ENCODE measurements at places on chromosomes 6 and 20.

GRCh38 chr6:108710551-108710950 lies 137.7 kb upstream of the ARMC2 start:
- peaks cover 2% of the 10 kb centered on the region for H3K4me1 ChIP-seq
- no peaks in the 10 kb centered on the region for H3K27me3 ChIP-seq
- no peaks in the 10 kb centered on the region for H3K36me3 ChIP-seq

DNA sequence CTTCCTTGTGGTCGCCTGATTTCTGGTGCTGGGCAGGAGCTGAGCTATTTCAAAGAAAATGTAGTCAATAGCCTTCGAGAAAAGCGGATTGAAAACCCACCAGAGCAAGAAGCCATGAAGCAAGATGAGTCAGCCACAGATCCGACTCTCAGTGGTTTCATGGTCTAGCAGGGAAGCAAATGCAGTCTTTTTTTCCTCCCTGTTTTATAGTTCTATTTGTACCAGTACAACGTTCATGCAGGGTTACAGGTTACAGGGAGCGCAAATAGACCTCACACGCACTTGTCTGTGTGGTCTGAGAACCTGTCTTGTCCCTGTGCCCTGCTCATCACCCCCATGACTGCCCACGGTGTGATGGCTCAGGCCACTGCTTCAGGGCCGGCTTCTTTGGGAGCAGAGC lies 309.8 kb upstream of the SUPT3H start:
- no peak overlapping the region for H3K4me3 ChIP-seq
- H3K4me1 ChIP-seq: peaks cover 12% of the 10 kb centered on the region
- no peaks in the 10 kb centered on the region for H3K36me3 ChIP-seq

DNA sequence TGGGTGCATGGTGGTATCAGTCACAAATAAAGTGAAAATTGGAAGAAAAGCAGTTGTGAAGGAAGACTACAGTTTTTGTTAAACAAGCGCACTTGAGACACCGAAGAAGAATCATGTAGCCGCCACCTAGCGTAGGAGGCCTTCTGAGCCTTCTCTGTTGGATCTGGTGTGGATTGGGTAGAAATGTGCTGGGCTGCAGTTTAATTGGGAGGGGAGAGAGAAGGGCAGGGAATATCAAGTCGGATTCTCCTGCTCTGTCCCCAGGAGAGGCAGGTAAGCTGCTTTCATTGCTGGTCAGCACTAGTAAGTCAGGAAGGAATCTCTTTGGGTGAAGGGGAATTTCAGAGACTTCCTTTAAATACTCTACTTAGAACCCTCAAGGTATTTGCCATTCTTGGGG lies 1.2 kb upstream of the FABP7 start:
- H3K27me3 ChIP-seq: no peaks in the 10 kb centered on the region
- no peaks in the 10 kb centered on the region for H3K36me3 ChIP-seq
- no peak overlapping the region for H3K4me3 ChIP-seq
- DNase-seq: no peak
- peaks cover under 1% of the 10 kb centered on the region for H3K4me1 ChIP-seq

GRCh38 chr20:24146231-24146634 lies 157.7 kb upstream of the GGTLC1 start:
- H3K4me1 ChIP-seq: peaks cover 13% of the 10 kb centered on the region
- no peak overlapping the region for H3K27ac ChIP-seq
- no peaks in the 10 kb centered on the region for H3K27me3 ChIP-seq
- DNase-seq: no peak

- peaks cover 7% of the 10 kb centered on the region for H3K4me1 ChIP-seq
- no peak overlapping the region for H3K4me3 ChIP-seq
- H3K27ac ChIP-seq: no peak overlapping the region
- no peaks in the 10 kb centered on the region for H3K36me3 ChIP-seq
Observed at GRCh38 chr6:33857093-33857931, 53.5 kb upstream of the MLN start.

- no peak overlapping the region for H3K27ac ChIP-seq
- no peak for DNase-seq
- H3K27me3 ChIP-seq: no peaks in the 10 kb centered on the region
- no peaks in the 10 kb centered on the region for H3K36me3 ChIP-seq
Observed at GRCh38 chr6:154345811-154346210, 10.8 kb downstream of the IPCEF1 start.

DNA sequence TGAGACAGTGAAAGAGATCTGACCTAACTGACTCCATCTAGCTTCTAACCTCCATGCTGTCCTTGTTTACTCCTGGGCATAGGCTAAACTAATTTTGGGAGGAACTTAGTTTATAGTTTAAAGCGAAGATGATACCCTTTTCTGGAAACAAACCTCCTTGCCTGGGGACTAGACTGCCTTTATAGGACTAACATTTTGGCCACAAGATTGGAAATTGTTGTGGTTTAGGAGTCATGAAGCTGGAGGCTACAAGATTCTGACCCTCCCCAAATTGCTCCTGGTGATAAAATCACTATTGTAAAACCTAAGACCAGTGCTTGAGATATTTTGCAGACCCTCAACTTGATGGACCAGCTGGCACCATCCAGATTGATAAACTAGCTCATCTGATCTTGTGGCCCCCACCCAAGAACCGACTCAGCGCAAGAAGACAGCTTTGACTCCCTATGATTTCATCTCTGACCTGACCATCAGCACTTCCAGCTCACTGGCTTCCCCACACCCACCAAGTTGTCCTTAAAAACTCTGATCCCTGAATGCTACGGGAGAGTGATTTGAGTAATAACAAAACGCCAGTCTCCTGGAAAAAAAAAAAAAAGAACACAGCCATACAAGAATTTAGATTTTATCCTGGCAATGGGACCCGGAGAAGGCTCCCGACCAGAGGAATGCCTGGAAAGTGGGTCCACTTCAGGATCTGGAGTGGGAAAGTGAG lies 63.0 kb downstream of the ABHD12 start:
- H3K36me3 ChIP-seq: no peaks in the 10 kb centered on the region
- no peaks in the 10 kb centered on the region for H3K27me3 ChIP-seq
- no peak for DNase-seq
- no peak overlapping the region for H3K27ac ChIP-seq
- H3K4me1 ChIP-seq: no peaks in the 10 kb centered on the region
- H3K4me3 ChIP-seq: no peak overlapping the region

DNA sequence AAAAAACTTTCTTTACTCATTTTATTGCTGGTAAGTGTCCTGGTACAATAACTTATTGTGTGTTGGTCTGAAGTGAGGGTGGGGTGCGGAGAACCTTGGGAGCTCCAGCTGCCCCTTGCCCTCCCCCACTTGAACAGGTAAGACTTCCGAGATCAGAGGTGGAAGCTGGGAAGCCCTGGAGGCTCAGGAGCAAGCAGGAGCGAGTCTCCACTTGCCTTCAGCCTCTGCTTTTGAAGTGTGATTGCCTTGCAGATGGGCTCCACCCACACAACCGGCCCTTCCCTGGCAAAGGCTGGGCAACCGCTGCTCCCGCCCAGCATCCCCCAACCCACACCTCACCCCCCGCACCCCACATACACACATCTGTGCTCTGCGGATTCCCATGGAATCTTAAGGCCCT lies 179.6 kb downstream of the TFAP2C start:
- H3K27me3 ChIP-seq: no peaks in the 10 kb centered on the region
- no peak for DNase-seq
- H3K27ac ChIP-seq: peak overlapping the region; percentile 80
- peak overlapping the region; percentile 38 for H3K4me3 ChIP-seq
- H3K4me1 ChIP-seq: peaks cover 49% of the 10 kb centered on the region
- no peaks in the 10 kb centered on the region for H3K36me3 ChIP-seq

GRCh38 chr6:100479179-100480035 lies 14.7 kb upstream of the SIM1 start:
- H3K27me3 ChIP-seq: peaks cover 9% of the 10 kb centered on the region
- no peak for DNase-seq
- H3K4me1 ChIP-seq: no peaks in the 10 kb centered on the region
- no peak overlapping the region for H3K4me3 ChIP-seq
- H3K36me3 ChIP-seq: no peaks in the 10 kb centered on the region
- no peak overlapping the region for H3K27ac ChIP-seq

DNA sequence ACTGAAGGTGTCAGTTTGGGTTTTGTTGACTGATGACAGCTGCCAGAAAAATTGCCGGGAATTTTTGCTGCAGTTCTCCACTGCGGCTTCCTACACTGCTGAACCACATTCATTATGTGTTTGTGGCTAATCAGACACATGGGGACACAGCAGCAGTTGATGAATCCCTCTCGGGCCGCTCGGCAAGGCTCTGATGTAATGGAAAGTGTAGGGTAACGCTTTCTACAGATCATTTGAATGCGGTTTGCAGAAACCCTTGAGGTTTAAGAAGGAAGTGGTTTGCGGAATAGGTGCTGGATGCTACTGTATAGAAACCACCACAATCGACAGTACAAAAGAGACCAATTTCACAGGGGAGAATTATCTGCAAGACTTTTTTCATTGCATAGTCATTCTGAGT lies 138.7 kb upstream of the SASH1 start:
- H3K4me3 ChIP-seq: no peak overlapping the region
- H3K4me1 ChIP-seq: no peaks in the 10 kb centered on the region
- H3K27me3 ChIP-seq: no peaks in the 10 kb centered on the region
- no peaks in the 10 kb centered on the region for H3K36me3 ChIP-seq

DNA sequence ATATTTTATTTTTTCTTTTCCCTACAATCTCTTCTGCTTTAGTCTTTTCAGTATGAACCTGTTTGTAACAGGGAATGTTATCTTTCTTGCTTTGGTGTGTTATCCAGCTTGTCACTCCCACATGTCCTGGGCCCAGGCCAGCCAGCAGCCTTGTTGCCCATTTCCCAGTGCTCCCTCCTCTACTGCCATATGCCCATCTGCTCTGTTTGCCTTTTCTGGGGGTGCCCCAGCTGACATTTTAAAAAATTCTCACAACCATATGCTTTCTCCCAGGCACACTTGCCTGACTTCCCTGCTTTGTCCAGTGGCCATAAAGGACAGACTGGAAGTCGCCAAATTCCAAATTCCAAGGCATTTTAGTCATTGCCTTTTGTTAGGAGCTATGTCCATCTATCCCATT lies 23.6 kb upstream of the LMBRD1 start:
- no peaks in the 10 kb centered on the region for H3K36me3 ChIP-seq
- no peak for DNase-seq
- no peaks in the 10 kb centered on the region for H3K27me3 ChIP-seq
- no peak overlapping the region for H3K27ac ChIP-seq
- H3K4me1 ChIP-seq: no peaks in the 10 kb centered on the region

GRCh38 chr20:7540018-7540417 lies 400.2 kb downstream of the HAO1 start:
- no peaks in the 10 kb centered on the region for H3K4me1 ChIP-seq
- no peaks in the 10 kb centered on the region for H3K27me3 ChIP-seq
- no peaks in the 10 kb centered on the region for H3K36me3 ChIP-seq
- no peak for DNase-seq
- H3K27ac ChIP-seq: no peak overlapping the region

DNA sequence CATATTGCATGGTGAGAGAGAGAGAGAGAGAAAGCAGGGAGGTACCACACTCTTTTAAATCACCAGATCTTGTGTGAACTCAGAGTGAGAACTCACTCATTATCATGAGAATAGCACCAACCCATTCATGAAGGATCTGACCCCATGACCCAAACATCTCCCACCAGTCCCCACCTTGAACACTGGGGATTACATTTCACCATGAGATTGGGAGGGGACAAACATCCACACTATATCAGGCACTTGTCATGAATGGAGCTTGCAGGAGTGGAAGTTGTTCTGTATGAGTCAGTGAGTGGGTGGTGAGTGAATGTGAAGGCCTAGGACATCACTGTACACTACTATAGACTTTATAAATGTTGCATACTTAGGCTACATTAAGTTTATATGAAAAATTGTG lies 47.7 kb upstream of the RNF182 start:
- H3K27me3 ChIP-seq: no peaks in the 10 kb centered on the region
- no peak overlapping the region for H3K27ac ChIP-seq
- no peaks in the 10 kb centered on the region for H3K36me3 ChIP-seq
- no peak for DNase-seq

DNA sequence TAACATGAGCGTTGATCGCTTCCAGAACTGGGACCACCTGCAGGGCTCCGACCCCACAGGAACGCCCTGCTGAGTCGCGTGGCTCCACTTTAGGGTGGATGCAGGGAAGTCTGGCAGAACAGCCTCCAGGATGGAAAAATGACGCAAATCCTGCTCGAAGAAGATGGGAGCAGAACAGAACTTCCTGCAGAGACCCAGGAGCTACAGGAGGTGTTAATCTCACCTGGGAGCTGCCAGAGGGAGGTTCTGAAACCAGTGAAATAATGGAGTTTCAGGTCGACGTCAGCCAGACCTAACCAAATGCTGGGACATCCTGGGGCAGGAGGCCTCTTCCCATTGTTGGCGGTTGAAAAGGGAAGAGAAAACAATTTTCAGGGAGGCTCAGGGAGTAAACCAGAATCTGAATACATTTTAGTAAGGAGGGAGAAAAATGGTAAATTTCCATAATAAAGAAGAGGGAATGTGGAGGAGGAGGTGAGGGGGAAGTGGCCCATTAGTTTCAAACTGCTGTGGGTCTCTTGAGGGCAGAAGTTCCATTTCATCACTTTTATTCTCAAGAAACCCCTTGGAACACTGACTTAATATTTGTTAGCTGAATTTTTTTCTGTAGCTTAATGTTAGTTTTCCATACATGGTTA lies 558.4 kb upstream of the CDH4 start:
- no peak overlapping the region for H3K4me3 ChIP-seq
- H3K4me1 ChIP-seq: peaks cover 6% of the 10 kb centered on the region
- no peaks in the 10 kb centered on the region for H3K36me3 ChIP-seq

GRCh38 chr6:5490501-5491069 lies 229.3 kb downstream of the FARS2 start:
- DNase-seq: no peak
- no peaks in the 10 kb centered on the region for H3K4me1 ChIP-seq
- H3K27me3 ChIP-seq: no peaks in the 10 kb centered on the region
- no peaks in the 10 kb centered on the region for H3K36me3 ChIP-seq
- H3K4me3 ChIP-seq: no peak overlapping the region
- H3K27ac ChIP-seq: no peak overlapping the region

- H3K27me3 ChIP-seq: peaks cover 15% of the 10 kb centered on the region
- no peak for DNase-seq
- H3K4me3 ChIP-seq: no peak overlapping the region
- peaks cover 9% of the 10 kb centered on the region for H3K4me1 ChIP-seq
- no peaks in the 10 kb centered on the region for H3K36me3 ChIP-seq
- H3K27ac ChIP-seq: no peak overlapping the region
Observed at GRCh38 chr6:28683945-28684538, 158.4 kb downstream of the GPX5 start.

DNA sequence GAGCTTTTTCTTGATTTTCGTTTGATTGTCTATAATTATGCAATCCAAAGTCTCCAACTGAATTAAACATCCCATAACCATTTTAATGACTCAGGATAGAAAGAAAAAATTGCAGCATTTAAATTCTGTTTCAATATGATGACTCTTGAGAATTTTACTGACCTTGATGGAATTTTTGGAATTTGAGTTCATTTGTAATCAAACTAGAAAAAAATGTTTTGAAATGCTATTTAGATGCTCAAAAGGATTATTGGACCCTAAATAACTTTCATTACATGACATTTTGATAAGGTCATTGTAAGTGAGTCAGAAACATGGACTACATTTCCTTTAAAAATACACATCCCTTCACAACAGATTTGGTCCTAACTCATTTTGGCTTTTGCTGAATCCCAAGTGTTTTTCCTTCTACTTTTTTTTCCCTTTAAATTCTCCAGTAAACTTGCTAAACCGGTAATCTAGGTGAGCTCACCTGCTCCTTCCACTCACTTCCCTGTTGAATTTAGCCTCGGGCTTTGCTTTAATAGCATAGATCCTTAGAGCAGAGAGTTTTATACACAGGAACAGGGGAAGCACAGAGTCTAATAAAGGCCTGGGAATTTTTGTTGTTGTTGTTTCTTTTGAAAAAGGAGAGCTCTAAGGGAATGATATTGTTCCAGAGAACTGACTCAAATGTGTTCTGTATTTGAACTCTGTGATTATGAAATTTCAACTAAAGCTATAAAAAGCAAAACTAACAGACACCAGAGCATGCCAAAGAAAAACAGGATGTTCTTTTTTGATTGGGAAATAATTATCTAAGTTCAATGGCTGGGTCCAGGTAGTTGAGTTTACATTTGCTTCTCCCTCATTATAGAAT lies 1088.2 kb upstream of the CITED2 start:
- H3K27me3 ChIP-seq: no peaks in the 10 kb centered on the region
- H3K27ac ChIP-seq: peak overlapping the region; percentile 57
- no peaks in the 10 kb centered on the region for H3K36me3 ChIP-seq
- peaks cover 20% of the 10 kb centered on the region for H3K4me1 ChIP-seq
- DNase-seq: peak; percentile 45

Data from keratinocyte (primary cell).